ENCODE measurements at places on chromosomes 16 and 17.

GRCh38 chr17:41864498-41864835, 756 bp downstream of the KLHL11 start:
- no peak for DNase-seq

GRCh38 chr16:56270828-56271227, 79.5 kb downstream of the GNAO1 start:
- DNase-seq: no peak

DNA sequence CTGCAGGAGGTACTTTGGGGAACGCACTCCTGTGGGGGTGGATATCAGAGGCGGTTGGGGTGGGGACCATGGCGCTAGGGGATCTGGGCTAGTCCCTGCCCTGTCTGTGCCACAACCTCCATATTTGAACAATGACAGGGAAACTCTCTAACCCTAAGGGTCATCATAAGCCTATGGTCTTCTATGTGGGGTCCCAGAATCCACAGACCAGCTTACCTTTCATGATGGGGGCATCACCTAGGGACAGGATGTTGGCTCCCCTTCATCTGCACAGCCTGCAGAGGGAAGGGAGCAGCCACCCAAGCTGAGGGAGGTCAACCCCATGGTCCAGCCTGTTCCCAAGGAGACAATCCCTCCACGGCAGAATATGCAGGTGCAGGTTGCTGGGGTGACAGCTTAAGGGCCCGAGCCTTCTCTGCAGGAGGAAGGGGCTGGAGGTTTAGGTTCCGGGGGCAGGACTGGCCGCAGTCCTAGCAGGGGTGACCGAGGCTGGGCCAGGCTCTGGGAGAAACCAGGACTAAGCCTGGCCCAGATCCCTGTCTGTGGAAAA, 1.7 kb downstream of the ORAI3 start:
- no peak for DNase-seq

- peak; percentile 70 for DNase-seq
Measured at GRCh38 chr16:17359788-17360390, 110.9 kb downstream of the XYLT1 start.
